ENCODE measurements at places on chromosomes 12 and 14.
A peak's percentile ranks its signal among the peaks of the same experiment; 100 is the strongest.

- no peak for DNase-seq
Measured at GRCh38 chr14:49545716-49546115, 40.5 kb downstream of the RPS29 start.

DNA sequence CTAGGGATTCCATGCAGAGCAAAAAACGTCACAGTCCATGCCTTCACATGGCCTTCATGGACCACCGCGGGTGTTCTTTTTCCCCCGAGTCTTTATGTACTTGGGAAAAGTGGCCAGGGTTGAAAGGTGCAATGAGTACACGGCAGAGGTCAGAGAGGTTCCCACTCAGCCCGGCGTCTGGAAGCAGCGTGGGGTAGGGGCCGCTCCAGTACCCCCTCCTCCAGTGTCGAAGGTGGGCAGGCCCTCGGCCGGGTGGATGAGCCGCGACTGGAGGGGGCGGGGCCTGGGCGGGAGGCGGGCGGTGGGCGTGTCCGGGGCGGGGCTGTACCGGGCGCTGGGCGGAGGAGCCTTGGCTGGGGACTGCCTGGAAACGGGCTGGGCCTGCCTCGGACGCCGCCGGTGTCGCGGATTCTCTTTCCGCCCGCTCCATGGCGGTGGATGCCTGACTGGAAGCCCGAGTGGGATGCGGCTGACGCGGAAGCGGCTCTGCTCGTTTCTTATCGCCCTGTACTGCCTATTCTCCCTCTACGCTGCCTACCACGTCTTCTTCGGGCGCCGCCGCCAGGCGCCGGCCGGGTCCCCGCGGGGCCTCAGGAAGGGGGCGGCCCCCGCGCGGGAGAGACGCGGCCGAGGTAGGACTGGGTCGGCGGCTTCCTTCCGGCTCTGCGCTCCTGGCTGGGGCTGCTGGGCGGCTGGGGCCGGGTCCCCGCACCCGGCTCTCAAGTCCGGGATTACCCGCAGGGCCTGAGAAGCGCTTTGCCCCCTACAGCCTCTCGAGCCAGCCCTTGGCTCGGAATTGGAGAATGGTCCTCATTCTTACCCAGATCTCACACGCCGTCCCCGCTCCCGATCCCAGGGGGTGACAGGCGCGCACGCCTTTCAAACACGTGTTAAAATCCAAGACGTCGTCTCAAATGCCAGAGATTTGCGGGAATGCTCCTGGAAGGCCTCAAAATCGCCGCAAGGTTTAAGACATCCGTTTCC is at the start of gene RXYLT1:
RXYLT1 (plus strand) TSS at position 412 of the 984 bp plus-strand sequence; CDS start at position 464, 52 bp downstream.
- peak; percentile 89 for DNase-seq

- no peak for DNase-seq
Measured at GRCh38 chr12:56229082-56229481, 769 bp upstream of the SLC39A5 start.

- DNase-seq, result peak; percentile 91
Measured at GRCh38 chr12:32134101-32134888, 27.6 kb downstream of the BICD1 start.

DNA sequence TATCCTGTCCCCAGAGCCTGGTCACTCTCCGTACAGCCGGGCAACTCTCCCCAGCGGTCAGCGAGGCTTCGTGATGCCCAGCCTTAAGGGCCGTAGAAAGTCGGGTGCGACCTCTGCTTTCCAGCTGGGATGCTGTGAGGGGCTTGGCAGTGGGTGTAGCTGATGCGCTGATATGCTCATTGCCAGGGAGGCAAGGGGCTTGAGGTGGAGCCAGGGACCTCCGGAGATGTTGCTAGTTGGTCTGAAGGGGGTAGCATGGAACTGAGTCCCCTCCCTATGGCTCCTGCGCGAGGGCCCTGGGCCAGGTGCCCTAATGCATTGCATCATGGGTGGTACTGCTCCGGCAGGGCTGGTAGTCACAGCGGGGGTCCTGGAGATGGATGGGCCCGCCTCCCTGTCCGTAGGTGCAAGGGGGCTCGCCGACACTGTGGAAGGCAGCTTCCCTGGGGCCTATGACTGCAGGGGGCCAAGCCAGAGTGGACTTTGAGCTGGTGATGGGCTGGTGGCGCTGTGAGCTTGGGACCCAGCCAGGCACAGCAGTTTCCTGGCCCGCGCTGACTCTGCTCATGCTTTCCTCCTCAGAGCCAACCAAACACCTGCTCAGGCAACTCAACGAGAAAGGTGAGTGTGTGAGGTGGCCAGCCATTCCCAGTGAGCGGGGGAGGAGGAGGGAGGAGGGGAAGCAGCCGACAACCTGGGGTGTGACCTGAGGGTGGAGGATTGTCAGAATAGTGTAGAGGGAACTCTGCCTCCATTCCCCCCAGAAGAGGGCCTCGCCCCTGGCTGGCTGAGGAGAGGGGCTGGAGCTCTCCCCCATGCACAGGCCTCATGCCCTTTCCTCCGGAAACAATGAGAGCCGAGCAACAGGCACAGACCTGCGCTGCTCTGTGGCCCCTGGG is 32.3 kb downstream of the PLEKHG3 start:
- DNase-seq, result no peak

DNA sequence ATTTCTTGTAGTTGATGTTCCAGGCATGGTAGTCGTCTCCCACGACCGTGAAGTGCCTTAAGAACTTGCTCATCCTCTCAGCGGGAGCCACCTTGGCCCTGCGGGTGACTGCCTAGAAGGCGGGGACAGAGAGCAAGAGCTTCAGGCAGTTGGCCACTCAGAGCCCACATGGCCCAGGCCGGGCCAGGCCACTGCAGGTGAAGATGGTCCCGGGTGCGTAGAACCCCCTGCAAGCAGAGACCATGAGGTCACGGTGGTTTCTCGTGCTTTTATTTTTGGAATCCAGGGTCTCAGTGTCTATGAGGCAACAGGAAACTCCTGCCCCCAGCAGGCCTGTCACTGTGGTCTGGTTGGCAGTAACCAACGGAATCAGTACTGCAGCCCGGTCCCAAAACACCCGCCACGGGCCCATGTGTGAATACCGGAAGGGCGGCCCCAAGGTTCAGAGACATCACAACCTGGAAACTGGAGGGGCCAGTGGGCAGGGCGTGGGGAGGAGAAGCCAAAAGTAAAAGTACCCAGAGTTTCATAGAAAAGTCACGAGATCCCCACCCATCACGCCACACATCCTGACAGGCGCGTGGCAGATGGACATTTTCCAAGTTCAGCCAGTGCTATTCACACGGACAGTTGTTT is 27.5 kb downstream of the HVCN1 start:
- DNase-seq, result peak; percentile 97

Measured in GM12865 (cell line).